Stimulated activated CD8-positive, alpha-beta memory T cell treated with anti-CD3 and anti-CD28 coated beads, Interleukin-2, amount 100 ng/mL, for 1 hour (primary cell): ENCODE measurements at places on chromosomes 7 and 10.

- DNase-seq = no peak
These were observed 213.6 kb downstream of the KIF20B start for GRCh38 chr10:89915021-89915420.

DNA sequence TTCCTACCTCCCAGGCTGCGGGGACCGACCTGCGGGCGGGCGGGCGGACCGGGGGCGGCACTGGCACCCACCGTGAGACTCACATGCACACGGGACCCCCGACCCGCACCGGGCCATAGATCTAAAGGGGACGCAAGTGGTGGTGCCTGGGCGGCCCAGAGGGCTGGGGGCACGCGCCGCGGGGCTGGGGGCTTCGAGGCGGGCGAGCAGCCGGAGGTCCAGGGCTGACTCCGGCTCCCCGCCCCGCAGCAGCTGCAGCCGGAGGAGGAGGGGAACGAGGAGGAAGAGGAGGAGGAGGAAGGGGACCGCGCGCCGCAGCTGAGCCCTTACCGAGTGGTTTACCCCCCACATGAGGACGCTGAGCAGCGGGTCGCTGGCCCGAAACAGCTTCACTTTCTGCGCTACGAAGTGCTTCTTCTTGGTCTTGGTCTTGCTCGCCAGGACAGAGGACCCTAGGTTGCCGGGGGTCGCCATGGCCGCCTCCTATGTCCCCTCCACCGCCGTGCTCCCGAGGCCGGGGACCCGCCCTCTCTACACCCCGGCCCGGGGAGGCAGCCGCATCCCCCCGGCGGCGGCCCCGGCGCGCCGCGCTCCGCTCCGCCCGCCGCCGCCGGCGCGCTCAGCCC, 412 bp downstream of the PIP4K2A start:
- DNase-seq = no peak

DNA sequence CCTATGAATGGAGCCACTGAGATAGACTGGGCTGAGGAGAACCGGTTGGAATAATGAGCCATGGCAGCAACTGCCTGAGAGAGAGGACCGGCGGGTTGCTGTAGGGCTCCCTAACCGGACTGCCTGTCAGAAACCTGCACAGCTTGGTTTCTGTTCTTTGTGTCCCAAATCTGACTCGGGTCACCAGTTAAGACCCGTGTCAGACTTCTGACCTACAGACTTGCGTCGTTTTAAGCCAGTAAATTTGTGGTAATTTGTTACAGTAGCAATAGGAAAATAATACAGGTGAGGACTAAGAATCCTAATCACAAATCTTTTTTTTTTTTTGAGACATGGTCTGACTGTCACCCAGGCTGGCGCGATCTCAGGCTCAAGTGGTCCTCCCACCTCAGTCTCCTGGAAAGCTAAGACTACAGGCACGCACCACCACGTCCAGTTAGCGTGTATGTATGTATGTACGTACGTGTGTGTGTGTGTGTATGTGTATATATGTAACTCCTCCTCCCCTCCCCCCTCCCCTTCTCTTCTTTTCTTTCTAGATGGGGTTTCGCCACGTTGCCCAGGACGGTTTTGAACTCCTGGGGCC, 672 bp upstream of the DDX56 start:
- DNase-seq = no peak

GRCh38 chr10:6020826-6021225, 41.3 kb downstream of the IL2RA start:
- no peak for DNase-seq

GRCh38 chr7:50409856-50410745, 40.0 kb downstream of the FIGNL1 start:
- no peak for DNase-seq

DNA sequence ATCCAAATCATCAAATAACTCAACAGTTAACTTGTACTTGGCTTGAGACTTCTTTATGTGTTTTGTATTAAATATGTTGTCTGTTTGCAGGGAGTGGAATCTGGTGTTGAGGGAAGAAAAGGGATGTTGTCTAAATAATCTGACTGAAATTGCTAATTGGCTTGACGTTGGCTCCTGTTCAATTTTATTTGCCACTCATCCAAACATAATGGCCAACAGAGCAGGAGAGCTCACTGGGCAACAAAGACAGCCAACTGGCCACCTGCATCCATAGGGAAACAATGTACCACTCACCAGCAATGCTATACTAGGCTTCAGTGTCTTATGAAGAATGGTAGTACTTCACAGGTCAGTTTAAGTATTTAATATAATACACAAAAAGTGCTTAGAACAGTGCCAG, 80.5 kb downstream of the FAM13C start:
- no peak for DNase-seq
